Dermis microvascular lymphatic vessel endothelial cell (primary cell): ENCODE measurements at places on chromosomes 2 and 18. TPM values are rescaled to one million over a fixed set of nuclear protein-coding genes. Genes with fewer than 3 reads are reported as not detected.

Gene TRIM43
- not detected in 2 replicates for total RNA-seq

Gene SCYGR4
- not detected in 2 replicates for total RNA-seq

Gene SH3RF3
- 4.5 and 8.9 TPM in 2 replicates for total RNA-seq

Gene CEBPZOS
- 6.7 and 11.0 TPM in 2 replicates for total RNA-seq

Gene ATOH8
- total RNA-seq: 13.1 and 21.5 TPM in 2 replicates

Gene GALNT14
- total RNA-seq: 0.39 and 1.3 TPM in 2 replicates

Gene NOSTRIN
- total RNA-seq: 2.5 and 2.8 TPM in 2 replicates

Gene CNTNAP5
- total RNA-seq: not detected in 2 replicates

Gene SUCLG1
- total RNA-seq: 66.8 and 74.2 TPM in 2 replicates

Gene STAMBP
- 10.9 and 15.3 TPM in 2 replicates for total RNA-seq

Gene CD226
- 0.76 and 1.5 TPM in 2 replicates for total RNA-seq

Gene DYNAP
- total RNA-seq: not detected in 2 replicates
